Stimulated activated CD4-positive, alpha-beta T cell treated with anti-CD3 and anti-CD28 coated beads, Interleukin-1b, Interleukin-23, amount 100 ng/mL, for 24 hours (primary cell): ENCODE measurements at places on chromosomes 1 and 21.

GRCh38 chr1:200328379-200328778, 81.5 kb downstream of the ZNF281 start:
- no peak for DNase-seq

- DNase-seq: no peak
Observed at GRCh38 chr1:239792157-239792556, 299.5 kb upstream of the FMN2 start.

DNA sequence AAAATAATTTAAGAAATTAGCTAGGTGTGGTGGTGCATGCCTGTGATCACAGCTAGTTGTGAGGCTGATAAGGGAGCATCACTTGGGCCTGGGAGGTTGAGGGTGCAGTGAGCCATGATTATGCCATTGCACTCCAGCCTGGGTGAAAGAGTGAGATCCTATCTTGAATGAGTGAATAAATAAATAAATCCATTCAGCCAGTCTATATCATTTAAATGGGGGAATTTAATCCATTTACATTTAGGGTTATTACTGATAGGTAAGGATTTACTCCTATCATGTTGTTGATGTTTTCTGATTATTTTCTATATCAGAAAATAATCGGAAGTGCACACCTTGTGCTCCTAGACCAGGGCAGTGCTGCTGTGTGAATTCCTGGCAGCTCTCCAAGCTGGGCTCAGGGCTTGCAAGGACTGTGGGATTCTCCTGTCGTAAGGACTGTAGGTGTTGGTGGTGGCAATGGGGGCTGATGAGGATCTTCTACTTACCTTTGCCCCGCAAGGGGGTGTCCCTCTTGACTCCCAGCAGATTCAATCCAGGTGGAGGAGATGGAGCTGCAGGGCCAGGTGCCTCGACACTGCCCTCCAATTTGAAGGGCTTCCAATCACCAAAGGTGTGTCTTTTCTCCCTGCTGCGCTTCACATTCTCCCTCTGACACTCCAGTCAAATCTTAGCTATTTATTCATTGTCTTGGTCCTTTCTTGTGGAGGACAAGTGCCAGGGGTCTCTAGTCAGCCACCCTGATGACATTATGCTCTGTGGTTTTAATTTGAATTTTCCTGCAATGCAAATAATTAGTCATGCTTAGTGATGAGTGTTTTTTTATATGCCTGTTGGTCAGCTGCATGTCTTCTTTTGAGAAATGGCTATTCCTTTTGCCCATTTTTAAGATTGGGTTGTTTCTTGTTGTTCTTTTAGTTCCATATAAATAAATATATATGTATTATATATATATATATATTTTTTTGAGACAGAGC, 14.1 kb upstream of the TRAPPC10 start:
- DNase-seq: no peak

DNA sequence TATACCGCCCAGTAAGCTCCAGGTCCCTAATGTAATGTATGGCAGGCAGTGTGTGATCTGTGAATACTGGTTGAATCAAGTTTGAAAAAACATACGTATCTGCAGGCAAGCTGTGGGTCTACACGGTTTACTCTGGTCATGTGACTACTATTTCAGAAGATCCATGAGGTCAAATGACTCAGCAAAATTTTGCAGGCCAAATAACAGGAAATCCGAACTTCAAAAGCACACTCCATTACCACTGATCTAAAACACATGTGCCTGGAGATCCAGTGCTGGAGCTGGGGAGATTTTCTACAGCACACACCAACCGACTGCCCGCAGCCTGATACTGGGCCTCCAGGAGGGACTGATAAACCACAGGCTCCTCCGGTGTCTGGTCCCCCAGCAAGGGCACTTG, 64.5 kb upstream of the SLC44A3 start:
- no peak for DNase-seq

DNA sequence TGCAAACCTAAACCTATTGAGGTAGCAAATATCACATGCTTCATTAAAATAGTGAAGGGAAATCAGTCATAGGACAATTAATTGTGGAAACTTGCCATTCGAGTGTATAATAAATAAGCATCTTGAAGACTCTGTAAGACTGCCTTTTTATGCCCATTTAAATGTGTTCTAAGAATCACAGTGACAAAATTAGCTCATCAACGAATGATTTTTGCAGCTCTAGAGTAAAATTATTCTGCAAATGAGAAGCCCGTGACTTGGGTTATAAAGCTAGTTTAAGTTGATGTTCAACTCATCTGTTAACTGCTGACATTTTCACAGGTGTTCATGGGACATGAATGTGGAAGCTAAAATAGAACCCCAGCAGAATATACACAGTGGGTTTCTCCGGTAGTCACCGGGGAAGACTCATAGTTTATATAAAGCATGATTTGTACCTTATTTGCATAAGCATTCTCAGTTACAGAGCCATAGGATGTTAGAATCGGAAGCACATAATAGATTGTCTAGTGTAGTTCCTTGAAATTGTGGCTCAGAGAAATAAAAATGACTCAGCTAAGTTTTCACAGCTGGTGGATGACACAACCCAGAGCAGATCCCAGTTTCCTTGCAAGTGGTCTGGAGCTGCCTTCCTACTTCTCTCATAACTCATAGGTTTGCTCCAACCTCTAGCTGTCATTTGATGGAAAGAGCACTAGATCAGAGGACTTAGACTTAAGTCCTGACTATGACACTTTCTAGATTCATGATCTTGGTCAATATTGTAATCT, 107.3 kb downstream of the UCHL5 start:
- DNase-seq: no peak

GRCh38 chr1:34406377-34406776, 229.7 kb downstream of the C1orf94 start:
- no peak for DNase-seq

DNA sequence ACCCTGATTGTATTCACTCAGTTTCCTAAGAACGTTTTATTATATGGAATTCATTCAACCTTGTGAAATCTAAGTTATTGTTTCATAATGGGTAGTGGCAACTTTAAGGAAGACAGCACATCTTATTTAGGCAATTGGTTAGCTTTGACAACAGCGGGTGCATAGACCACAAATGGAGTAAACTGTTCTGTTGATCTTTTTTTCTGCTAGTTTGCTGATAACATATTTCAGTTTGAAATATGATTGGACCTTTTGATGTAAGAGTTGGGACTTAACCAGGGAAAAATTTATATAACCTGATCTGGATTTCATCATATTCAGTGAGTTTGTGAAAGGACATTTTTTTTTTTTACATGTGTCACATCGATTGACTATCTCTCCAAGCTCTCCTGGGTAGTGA, 151.7 kb downstream of the HLX start:
- no peak for DNase-seq

DNA sequence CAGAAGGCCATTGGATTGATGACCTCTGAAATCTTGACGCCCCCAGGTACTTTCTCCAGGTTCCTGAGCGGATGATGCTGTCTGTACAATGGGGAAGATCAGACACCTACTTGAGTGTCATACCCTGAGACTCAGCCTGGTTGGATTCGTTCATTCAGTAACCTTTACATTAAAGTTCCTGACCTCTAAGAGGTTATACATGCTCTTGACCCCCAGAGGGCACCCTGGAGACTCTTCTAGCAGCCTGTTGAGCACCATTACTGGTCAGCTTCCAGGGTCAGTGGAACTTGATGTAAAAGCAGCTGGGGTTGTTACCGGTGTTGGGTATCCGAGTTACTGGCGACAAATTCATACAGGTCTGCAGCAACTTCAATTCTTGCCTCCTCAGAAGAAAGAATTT, 114.3 kb upstream of the ZNF678 start:
- DNase-seq: peak; percentile 10

DNA sequence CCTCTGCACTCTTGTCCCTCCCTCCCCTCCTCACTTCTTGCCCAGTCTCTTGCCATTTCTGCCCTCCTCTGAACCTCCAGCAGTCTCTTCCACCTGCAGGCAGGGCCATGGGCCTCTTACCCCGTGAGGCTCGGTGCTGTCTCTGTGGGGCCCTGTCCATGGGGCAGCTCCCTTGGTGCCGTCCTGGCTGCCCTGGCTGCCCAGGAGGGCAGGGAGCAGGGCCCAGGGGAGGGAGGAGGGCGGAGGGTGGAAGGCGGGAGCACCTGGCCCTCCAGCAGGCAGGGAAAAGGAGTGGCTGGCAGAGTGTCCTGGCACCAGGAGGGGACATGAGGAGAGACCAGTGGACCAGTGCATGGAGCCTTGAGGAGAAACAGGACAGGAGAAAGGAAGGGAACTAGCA, at the start of gene RORC:
Gene RORC, minus strand, starts transcription at position 198 of the 400 bp plus-strand sequence. Its CDS starts 38 bp downstream, at position 160.
- DNase-seq: no peak

- no peak for DNase-seq
Observed at GRCh38 chr1:85611425-85611824, 30.9 kb downstream of the CCN1 start.

GRCh38 chr1:239858057-239858456, 233.6 kb upstream of the FMN2 start:
- no peak for DNase-seq

- DNase-seq: no peak
Observed at GRCh38 chr1:220879076-220879508, at the start of gene HLX. HLX (plus strand) TSS chr1:220879443; CDS start chr1:220879858, 415 bp downstream.

DNA sequence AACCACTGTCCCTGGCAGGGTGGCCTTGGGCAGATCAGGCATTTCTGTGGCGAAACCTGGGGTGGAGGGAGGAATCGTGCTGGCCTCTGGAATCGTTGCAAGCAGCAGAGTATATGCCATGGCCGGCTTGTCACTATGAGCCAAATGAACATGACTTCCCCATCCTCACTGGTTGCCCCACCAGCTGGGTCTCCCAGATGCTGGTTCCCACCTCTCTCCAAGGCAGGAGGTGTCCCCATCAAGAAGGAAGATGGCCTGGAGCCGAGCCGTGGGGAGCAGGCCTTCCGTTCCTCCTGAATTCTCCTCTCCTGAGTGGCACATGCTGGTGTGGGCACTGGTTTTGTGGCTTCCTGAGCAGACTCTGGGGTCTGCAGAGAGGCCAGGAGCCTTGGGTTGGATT, 60.2 kb upstream of the ACTRT2 start:
- DNase-seq: no peak

- no peak for DNase-seq
Observed at GRCh38 chr21:46129846-46130651, 25.3 kb downstream of the FTCD start.
